Keratinocyte (primary cell): ENCODE measurements at places on chromosomes 7 and 10. TPM values are rescaled to one million over a fixed set of nuclear protein-coding genes. Genes with fewer than 3 reads are reported as not detected.

DNA sequence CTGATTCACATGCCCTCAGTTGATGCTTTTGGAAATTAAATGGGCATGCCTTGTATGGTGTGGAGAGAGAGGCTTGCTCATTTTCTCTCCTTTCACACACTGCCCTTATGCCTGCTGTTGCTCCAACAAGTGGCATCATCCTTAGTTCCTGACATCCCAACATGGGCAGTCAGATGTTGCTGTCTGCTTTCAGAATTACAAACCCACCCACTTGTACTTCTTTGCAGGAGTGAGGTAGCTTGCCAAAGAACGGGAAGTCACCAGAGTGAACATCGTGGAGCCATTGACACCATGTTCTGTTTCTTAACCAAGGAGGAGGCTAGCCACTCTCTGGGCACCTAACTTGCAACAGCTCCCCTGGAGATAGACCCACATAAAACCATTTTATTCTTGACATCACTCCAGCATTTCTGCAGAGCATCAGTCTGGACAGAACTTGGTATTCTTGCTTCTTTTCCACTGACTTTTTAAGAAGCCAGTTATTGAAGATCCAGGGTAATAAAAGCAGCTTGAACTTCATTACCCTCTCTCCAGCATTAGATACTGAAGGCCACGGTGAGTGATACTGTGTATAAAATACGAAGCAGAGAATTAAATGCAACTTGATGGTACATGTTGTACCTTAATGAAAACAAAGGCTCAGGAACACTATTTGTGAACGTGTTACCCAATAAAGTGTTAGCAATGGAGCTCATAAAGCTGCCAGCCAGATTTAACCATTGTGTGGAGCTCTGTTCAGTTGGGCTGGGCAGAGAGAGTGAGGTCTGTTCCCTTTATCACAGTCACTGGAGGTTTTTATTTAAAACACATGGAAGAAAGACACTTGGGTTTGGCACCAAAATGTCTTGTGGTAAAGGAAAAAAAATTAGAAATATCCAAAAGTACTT lies 195.8 kb upstream of the HABP2 start:
- DNase-seq = no peak

- no peak for DNase-seq
These were observed 61.0 kb upstream of the NFE2L3 start for GRCh38 chr7:26090927-26091519.

CRPPA gene
- 0.33 to 0.66 TPM (median 0.51 TPM) in 3 replicates for polyA plus RNA-seq

TMEM176B gene
- not detected in 3 replicates for polyA plus RNA-seq

DNA sequence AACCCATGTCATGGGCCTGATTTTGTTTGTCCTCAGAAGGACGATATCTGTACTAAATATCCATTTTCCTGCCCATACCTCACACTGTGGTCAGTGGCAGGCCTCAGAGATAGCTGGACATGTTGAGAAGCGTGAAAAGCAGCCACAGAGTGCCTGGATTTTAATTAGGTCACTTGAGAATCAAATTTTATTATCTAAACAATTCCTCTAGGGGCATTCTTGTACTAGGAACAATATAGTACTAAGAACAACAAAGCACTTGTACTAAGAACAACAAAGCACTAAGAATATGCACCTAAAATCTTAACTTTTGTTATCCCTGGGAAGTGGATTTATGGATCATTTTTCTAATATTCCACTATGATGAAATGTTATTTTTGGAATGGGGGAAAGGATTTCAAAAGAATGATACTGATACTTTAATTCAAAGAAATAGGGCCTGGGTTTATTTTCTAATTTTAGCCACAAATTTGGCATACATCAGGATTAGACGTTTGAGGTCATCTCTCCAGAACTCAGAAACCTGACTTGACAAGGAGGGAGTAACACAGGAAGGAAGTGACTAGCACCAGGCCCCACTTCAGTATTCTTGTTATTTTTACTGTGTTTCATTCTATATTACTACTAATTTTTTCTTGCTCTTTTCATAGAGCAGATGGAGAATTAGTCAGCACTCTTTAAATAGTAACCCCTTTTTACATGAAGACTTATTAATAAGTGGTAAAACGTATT lies 112.2 kb downstream of the EXOC4 start:
- DNase-seq = no peak

DNA sequence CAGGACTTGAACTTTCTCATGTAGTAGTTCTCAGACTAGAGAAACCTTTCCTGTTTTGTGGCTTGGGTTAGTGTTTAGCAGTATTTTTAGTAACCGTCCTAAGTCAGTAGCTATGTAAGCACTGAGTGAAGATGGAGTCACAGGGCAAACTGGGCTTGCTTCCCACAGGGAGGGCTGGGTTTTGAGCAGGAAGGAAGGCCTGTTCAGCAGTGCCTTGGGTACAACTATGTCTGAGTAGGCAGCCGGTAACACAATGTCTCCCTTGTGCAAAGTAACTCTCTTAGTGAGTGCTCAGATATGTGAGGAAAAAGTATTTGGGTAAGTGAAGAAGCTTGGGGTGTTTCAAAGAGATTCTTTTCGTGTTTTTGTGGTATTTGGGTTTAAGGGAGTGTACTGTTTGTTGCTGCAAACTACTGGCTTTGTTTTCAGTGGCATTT lies 96.4 kb downstream of the CCSER2 start:
- DNase-seq = peak; percentile 49

DNA sequence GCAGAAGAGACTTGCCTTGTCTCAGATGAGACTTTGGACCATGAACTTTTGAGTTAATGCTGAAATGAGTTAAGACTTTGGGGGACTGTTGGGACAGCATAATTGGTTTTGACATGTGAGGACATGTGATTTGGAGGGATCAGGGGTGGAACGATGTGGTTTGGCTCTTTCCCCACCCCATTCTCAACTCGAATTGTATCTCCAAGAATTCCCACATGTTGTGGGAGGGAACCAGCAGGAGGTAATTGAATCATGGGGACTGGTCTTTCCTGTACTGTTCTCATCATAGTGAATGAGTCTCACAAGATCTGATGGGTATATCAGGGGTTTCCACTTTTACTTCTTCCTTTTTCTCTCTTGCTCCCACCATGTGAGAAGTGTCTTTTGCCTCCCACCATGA lies 229.7 kb upstream of the KCND2 start:
- no peak for DNase-seq

DNA sequence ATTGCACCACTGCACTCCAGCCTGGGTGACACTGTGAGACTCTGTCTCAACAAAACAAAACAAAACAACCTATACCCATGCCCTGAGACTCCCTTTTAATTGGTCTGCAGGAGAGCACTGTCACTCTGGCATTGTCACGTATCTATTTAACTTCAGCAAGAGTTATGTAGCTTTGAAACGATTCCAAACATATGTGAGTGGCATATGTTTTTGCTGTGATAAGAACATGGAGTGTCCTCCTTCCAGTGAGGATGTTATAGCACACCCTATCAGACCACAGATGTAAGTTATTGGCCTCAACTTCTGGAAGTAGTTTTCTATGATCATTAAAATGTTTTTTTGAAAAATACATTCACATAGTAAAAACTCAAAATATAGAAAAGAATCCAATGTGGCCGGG lies 15.5 kb upstream of the DNAJC12 start:
- DNase-seq = no peak

DNA sequence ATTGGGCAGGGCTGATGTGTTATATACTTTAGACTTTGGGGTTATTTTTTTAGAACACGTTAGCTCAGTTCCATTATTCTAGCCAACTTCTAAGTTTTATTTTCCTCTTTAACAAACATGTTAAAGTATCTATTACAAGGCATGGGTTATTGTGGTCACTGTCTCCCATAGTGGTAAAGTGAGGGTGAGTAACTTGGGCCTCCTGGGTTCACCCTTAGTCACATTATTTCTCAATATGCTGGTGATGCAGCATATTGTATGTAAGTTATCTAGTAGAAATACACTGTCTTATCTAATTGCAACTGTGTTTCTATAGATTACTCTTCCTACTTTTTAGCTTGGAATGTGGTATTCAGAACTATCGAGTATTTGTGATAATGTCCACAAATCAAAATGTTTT lies 65.9 kb downstream of the BBS9 start:
- DNase-seq = no peak

- DNase-seq = no peak
These were observed 8.2 kb upstream of the PON3 start for GRCh38 chr7:95404316-95404865.

CLDN4 gene
- 7.2 to 14.8 TPM (median 13.7 TPM) in 3 replicates for polyA plus RNA-seq

DNA sequence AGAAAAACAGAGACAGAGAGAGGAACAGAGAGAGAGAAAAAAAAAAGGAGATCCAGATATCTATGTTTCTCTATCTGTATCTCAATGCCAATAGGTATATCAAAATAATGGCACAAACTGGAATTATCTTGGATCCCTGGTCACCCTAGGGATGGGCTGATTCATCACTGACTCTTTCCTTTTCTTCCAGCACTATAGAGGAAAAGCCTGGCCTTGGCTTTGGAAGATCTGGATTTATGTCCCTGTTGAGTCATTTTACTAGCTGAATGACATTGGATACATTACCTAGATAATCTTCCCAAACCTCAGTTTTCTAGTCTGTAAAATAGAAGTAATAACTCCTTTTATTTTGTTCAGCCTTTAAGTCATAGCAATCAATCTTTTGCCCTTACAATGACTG lies 152.8 kb upstream of the GDF10 start:
- DNase-seq = no peak

GRCh38 chr7:99476107-99476506 lies 3.4 kb downstream of the ZNF789 start:
- DNase-seq = no peak

TMEM140 gene
- polyA plus RNA-seq = 0.17 to 0.48 TPM (median 0.45 TPM) in 3 replicates
